Smooth muscle cell of the brain vasculature (primary cell): ENCODE measurements at places on chromosomes 6 and 20.

DNA sequence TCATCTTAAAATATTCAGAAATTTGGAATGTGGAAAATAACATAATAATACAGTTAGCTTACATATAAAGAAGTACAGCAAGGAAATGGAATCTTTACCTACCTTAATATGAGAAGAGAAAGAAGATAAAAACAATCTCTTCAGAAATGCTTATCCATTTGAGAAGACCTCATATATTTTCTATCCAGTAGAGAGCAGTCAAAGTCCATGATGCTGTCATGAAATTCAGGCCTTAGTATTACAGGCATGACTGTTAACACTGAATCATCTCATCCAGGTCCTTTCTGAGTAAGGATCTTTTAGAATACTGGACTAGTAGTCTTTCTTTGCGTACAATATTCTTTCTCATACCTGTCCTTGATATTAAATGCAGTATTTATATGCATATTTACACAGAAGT lies 713.4 kb downstream of the CD109 start:
- DNase-seq: peak; percentile 57

DNA sequence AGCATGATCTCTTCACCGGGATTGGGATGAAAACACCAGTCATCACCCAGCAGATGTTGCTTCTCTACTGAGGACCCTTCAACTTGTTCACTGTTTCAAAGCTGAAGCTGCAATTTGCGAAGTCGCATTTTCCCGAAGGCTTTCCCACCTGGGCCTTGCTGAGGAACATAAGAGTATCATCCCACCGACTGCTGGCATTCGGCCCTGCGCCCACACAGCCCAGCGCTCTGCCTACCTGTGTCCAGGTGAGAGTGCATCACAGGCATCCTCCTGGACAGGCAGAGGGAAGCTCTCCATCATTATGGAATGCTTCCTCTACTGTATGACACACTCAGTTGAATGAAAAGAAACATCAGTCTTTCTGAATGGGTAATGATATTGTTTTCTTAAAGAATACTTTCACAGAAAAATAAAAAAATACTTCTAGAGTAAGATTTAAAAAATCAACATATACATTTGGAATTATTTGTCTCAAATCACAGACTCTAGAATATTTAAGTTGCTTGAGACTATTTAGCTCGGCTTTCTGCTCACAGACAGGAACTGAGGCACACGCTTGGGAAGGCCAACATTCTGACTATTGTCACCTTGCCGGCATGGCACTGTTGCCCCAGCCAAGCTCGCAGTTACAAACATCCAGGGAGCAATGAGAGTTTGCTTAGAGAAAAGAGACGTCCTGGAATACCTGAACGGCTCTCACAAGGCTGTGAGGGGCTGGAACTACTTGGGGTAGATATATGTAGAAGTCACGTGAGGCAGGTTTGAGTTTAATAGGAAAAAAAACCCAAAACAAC lies 48.7 kb downstream of the FOXC1 start:
- no peak for DNase-seq

GRCh38 chr20:2138396-2138795 lies 36.8 kb downstream of the STK35 start:
- no peak for DNase-seq

DNA sequence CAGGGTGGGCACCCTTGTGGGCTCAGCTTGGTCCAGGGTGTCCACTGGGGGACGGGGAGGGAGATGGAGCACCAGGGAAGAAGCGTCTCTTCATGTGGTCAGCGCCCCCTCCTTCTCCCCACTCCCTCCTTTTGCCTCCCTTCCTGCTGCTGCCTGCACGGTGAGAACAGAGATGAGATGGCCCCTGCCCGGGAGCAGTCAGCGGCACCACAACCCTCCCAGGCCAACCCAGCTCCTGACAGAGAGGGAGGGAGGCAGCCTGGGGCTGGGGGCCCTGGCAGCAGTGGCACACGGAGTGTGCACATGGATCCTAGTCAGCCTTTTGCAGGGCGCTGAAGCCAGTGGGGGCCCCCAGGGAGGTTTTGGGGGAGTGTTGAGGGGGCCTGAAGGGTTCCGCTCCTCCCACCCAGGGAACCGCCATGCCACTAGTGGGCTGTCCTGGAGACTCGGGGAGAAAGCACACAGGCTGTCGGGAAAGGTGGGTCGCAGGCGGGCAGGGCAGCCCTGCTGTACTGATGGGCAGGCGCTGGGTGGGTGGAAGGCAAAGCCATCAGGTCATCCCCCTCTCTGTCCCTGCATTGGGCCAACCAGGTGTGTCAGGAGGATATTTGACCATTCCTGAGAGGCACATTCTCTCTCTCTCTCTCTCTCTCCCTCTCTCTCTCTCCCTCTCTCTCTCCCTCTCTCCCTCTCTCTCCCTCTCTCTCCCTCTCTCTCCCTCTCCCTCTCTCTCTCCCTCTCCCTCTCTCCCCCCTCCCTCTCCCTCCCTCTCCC lies 94.3 kb upstream of the BHLHE23 start:
- no peak for DNase-seq

GRCh38 chr6:81696524-81696923 lies 56.0 kb downstream of the TENT5A start:
- no peak for DNase-seq

- no peak for DNase-seq
These were observed 29.0 kb upstream of the GTSF1L start for GRCh38 chr20:43755851-43756250.

DNA sequence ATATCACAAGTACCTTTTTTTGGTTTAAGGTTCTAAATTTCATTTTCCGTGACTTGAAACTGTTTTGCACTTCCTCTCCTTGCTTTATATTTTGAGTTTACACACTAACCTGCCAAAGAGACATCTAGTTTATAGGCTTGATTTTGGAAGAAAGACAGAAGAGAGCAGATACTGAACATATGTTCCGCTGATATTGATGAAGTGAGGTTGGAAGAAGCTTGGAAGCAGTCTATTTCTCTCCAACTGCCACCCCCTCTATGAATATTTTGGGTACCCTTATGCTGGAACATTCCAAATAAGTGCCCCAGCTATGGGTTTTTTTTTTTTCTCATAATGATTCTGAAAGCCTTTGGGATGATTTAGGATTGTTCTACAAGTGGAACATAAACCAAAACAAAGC lies 150.6 kb downstream of the LAMA2 start:
- DNase-seq: no peak

DNA sequence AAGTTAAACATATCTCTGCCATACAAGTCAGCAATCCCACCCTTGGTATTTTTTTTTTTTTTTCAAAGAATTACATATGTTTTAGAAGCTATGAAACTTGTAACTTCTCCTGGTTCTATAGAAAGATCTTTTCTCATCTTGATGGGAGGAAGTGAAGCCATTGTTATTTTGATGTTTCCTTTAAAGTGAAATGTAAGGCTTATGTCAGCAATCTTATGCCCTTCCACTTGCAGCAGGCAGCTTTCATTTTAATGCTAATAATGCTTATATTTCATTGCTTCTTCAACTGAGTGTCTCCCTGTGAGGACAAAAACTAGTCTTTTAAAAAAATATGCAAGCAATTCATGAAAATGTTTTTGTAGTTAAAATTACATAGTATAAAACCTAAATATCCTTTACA lies 1614.7 kb downstream of the KHDRBS2 start:
- no peak for DNase-seq

DNA sequence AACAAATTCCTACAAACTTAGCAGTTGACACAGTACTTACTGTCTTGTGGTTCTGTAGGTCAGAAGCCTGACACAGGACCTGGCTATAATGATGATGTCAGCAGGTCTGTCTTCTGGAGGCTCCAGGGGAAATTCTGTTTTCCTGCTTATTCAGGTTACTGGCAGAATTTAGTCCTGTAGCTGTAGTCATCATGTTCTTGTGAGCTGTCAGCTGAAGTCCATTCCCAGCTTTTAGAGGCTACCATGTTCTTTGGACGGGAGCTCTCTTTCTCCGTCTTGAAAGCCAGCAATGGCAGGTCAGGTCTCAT lies 99.2 kb downstream of the HIVEP1 start:
- no peak for DNase-seq

- DNase-seq: peak; percentile 46
These were observed 123.0 kb downstream of the UTRN start for GRCh38 chr6:144408161-144408560.

GRCh38 chr20:25310268-25310920 lies 62.5 kb downstream of the PYGB start:
- DNase-seq: peak; percentile 65

- DNase-seq: no peak
These were observed 215.8 kb upstream of the CITED2 start for GRCh38 chr6:139590206-139590605.

DNA sequence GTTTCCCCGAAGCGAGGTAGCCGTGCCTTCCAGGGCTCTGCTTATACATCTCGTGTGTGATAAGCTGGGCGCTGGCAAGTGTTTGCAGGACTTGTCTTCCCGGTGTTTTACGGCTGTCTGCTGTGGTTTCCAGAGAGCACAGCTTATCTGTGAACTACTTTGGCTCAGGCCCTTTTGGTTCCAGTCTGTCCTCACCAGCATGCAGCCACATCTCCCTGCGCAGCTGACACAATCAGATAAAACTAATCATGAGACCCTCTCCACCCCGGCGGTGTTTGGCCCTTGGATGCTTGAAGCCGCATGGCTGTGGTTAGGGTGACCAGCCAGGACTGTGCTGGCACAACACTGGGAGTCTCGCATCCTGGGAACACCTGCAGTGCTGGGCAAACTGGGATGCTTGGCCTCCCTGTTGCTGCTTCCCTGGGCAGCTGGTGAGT lies 241.8 kb upstream of the FOXQ1 start:
- DNase-seq: no peak

DNA sequence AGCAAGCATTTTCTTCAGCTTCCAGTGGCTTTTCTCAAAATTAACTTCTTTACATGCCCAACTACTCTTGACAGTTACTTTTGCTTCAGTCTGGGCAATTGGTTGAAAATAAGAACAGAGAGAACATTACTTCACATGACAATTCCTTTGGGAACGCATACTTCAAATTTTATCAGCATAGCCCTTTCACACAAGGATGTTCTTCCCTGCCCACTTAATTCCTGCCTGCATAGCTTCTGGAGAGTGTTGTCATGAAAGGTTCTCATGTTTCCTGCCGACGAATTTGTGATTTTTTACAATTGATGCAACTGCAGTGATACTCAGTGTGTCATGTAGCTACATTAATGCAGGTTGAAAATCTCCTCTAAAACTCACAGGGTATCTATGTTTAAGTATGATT lies 22.0 kb upstream of the SNRNP48 start:
- no peak for DNase-seq

- DNase-seq: no peak
These were observed 127.6 kb upstream of the AKAP12 start for GRCh38 chr6:151112130-151112529.

GRCh38 chr6:38498805-38499445 lies 140.8 kb downstream of the BTBD9 start:
- no peak for DNase-seq

DNA sequence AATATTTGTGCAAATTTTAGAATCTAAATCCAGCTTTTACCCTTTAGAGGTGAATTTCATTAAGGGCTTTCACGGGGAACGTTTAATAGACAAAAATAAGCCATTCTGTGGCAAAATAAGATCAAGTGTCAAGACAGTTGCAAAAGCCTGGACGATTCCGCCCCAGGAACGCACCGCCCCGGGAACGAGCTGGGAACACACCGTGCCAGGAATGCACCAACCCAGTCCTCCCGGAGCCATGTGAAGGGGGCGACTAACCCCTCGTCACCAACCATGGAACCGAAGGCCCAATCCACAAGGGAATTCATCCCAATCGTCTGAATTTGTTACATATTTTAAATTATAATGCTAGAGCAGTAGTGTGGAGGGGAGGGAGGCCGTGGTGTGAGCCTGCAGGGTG lies 20.8 kb upstream of the TCFL5 start:
- no peak for DNase-seq

GRCh38 chr6:25370178-25371036 lies 91.2 kb downstream of the CARMIL1 start:
- DNase-seq: no peak

GRCh38 chr6:37871616-37872372 lies 52.3 kb downstream of the ZFAND3 start:
- DNase-seq: no peak

- DNase-seq: no peak
These were observed 185.7 kb upstream of the EYA4 start for GRCh38 chr6:133055441-133055966.

GRCh38 chr6:167812088-167812487 lies 14.6 kb upstream of the AFDN start:
- no peak for DNase-seq

DNA sequence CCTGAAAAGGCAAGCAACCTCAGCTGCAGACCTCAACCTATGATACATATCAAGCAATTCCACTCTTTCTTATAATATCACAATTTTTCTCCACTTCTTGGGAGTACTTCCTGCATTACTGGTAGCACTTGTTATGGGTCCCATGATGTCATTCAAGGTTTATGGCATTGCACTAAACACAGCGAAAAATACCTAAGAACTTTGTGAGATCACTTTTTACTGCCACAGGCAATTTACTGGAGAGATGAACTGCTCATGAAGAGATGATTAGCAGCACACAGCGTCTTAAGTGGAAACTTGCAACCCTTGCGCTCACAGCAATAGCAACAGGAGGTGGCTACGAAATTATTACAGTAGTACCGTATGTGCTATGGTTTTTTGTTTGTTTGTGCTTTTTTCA lies 19.3 kb upstream of the RIMS4 start:
- DNase-seq: no peak

GRCh38 chr20:17628101-17628841 lies 53.8 kb downstream of the RRBP1 start:
- DNase-seq: no peak

- DNase-seq: no peak
These were observed 70.8 kb downstream of the TNFAIP3 start for GRCh38 chr6:137937834-137938233.

- no peak for DNase-seq
These were observed 260.9 kb downstream of the GMDS start for GRCh38 chr6:1984346-1984994.

DNA sequence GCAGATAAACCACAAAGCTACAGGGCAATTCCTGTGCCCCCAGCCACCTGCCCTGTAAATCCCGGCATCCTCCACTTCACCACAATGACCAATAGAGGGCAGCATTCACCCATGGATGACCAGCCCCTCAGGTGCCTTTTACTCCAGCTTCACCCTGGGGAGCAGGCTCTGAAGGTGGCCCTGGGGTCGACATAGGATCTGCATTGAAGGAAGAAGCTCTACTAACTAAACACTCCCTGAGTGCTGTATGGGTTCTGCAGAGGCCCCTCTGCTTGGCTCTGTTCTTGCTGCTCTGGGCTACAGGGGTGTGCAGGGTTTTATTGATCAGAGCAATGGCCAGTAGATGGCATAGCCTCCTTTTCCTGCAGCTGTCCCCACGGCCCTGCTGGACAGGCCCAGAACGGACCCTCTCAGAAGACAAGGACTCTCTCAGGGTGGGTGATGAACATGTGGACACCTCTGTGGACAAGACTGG lies 20.3 kb downstream of the CST4 start:
- DNase-seq: no peak

- DNase-seq: no peak
These were observed 194.6 kb downstream of the OTOR start for GRCh38 chr20:16942756-16943155.

- DNase-seq: no peak
These were observed 2.2 kb downstream of the ZNF512B start for GRCh38 chr20:63967330-63968135.
